ENCODE measurements at places on chromosomes 2 and 18.

GRCh38 chr18:44638811-44639210, 41.9 kb upstream of the SETBP1 start:
- no peak for DNase-seq

DNA sequence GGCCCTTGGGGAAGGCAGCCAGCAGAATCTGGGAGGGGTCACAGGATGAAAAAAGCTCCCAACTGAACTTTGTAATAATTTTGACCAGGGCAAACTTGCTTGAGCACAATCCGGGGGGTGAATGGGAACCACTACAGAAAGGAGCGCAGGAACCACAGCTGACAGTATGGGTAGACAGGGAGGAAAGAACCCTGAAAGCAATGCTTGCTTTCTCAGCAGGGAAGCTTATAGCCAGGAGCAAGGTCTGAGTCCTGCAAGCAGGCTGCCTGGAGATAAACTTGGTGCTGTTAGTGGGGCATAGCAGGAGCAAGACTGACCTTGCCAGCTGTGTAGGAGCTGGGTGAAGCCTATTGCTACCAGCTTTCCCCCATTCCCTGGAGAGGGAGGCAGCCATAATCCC, 195.2 kb downstream of the MTCL1 start:
- DNase-seq = no peak

GRCh38 chr18:77815666-77816338, 566.2 kb downstream of the GALR1 start:
- no peak for DNase-seq

GRCh38 chr2:205765151-205765550, 82.8 kb downstream of the NRP2 start:
- DNase-seq = no peak

Measured in stimulated activated CD4-positive, alpha-beta T cell treated with anti-CD3 and anti-CD28 coated beads, Interleukin-1b, Interleukin-23, amount 100 ng/mL, for 4 hours (primary cell).